ENCODE measurements at places on chromosomes 2 and 18. TPM values are rescaled to one million over a fixed set of nuclear protein-coding genes. Genes with fewer than 3 reads are reported as not detected.

Gene MALL
- total RNA-seq = not detected

Gene BMP10
- total RNA-seq = not detected

Gene HOXD1
- total RNA-seq = not detected

DNA sequence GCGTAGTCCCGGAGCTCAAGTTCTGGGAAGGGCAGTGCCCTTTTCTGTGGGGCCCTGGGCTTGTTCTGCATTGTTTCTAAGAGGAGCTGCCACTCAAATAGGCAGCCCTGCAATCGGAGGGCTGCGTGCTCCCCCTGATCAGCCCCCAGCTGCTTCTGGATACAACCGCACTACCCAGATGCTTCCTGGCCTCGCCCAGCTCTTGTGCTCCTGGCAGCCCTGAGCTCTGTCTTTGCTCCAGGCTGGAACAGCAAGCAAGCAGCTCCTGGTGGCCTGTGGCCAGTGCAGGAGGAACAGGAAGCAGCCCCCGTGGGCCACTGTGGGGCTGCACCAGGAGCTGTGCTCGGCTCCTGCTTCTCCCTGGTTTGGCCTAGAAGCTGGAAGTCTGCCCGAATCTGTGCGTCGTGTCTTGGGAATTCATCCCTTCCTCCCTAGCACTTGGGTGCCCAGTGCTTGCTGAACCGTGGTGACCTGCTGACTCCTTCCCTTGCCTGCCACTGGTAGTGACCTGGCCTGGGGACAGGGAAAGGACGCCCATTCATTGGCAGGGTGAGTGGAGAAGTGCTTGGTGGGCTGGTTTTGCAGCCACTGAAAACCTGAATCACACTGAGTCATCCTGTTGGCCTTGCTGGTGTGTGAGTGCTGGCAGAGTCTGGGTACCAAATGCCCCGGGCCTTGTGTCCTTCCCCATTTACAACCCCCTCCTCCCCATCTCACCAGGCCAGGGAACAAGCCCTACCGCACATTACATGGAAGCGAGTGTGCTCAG, 27.3 kb upstream of the NTSR2 start:
- peak; percentile 81 for DNase-seq

- peak; percentile 41 for DNase-seq
Observed at GRCh38 chr2:3738454-3738853, 35.1 kb downstream of the DCDC2C start.

Measured in SJSA1 (cell line).